Hematopoietic multipotent progenitor cell (in vitro differentiated cells): ENCODE measurements at places on chromosomes 16 and 17. TPM values are rescaled to one million over a fixed set of nuclear protein-coding genes. Genes with fewer than 3 reads are reported as not detected.

Gene LPO
- under 0.01 TPM for total RNA-seq

Gene ZNF267
- 12.9 TPM for total RNA-seq

Gene SHBG
- not detected for total RNA-seq

Gene CHAD
- total RNA-seq, result under 0.01 TPM

Gene EME1
- 1.3 TPM for total RNA-seq

Gene UNC13D
- total RNA-seq, result 245 TPM

Gene ASGR1
- 7.3 TPM for total RNA-seq

Gene LRRC59
- total RNA-seq, result 59.8 TPM

Gene PPP1R27
- total RNA-seq, result 1.3 TPM

Gene GAST
- not detected for total RNA-seq

Gene MAPK8IP3
- total RNA-seq, result 179 TPM

Gene SERPINF2
- total RNA-seq, result 4.6 TPM

GRCh38 chr17:43018008-43018853, 4.0 kb downstream of the VAT1 start:
- DNase-seq, result peak; percentile 57

- no peak for DNase-seq
Measured at GRCh38 chr17:45924332-45924820, 30.0 kb downstream of the MAPT start.

DNA sequence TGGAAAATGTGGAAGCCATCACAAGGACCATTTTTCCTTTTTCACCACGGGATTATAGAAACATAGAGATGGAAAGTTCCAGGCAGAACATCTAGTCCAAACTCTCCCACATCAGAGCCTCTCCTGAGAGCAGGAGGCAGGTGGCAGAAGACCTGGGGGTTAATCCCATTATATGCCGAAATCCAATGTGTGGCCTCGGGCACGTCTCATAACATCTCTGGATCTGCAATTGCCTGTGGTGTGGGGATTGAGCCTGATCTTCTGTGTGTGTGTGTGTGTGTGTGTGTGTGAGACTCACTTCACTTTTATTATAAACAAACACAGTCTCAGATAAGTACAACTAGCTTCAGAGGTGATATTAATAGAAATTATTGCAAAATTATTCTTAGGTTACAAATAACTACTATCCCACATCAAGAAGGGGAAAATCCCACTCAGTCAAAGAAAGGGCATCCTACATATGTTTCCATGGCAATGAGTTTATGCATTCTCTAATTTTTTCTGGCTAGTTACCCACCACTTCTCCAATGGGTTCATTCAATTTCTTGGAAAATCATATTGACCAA, 199.1 kb downstream of the FOXL1 start:
- DNase-seq, result no peak

DNA sequence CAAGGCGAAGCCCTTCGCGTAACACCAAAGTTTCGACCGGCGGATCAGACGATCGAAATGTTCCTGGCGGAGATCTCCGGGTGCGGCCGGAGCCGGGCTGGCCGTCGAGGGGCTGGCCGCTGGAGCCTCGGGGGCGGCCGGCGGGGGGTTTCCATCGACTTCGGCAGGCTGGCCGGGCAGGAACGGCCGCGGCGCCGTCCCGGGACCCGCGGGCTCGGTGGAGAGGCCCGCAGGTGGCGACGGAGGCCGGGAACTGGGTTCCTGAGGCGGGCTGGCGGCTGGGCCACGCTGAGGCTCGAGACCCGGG, 1.1 kb downstream of the EPOP start:
- no peak for DNase-seq

DNA sequence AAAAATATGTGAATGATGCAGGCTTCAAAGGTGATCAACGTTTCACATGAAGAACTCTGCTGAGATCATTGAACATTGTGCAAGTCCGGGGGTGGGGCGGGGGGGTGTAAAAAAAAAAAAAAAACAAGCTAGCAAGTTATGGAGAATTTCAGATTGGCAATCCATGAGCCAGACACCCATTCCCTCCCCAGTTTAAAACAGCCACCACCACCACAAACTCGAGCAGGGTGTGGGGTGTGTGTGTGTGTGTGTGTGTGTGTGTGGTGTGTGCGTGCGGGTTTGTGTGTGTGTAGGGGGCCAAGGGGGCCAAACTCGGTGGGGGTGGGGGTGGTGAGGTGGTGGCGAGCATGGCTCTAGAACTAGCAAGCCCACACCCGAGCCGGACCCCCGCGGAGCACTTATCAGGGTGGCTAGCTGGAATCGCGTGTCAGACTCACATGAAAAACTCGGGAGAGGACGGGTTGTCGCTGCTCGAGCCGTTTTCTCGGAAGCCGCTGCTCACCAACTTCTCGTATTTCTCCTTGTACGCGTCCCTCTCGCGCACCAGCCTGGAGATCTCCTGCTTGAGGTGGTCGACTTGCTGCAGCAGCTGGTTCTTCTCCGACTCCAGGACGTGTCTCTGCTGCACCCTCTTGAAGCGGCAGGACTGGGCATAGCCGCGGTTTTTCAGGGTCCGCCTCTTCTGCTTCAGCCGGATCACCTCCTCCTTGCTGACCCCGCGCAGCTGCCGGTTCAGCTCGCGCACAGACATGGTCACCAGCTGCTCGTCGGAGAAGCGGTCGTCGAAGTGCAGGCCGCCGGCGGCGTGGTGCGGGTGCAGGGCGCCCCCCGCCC, 2.0 kb downstream of the MAF start:
- peak; percentile 72 for DNase-seq

GRCh38 chr17:17710728-17711541, 29.7 kb downstream of the RAI1 start:
- DNase-seq, result no peak

- no peak for DNase-seq
Measured at GRCh38 chr17:56910509-56911235, 3.2 kb downstream of the TRIM25 start.

DNA sequence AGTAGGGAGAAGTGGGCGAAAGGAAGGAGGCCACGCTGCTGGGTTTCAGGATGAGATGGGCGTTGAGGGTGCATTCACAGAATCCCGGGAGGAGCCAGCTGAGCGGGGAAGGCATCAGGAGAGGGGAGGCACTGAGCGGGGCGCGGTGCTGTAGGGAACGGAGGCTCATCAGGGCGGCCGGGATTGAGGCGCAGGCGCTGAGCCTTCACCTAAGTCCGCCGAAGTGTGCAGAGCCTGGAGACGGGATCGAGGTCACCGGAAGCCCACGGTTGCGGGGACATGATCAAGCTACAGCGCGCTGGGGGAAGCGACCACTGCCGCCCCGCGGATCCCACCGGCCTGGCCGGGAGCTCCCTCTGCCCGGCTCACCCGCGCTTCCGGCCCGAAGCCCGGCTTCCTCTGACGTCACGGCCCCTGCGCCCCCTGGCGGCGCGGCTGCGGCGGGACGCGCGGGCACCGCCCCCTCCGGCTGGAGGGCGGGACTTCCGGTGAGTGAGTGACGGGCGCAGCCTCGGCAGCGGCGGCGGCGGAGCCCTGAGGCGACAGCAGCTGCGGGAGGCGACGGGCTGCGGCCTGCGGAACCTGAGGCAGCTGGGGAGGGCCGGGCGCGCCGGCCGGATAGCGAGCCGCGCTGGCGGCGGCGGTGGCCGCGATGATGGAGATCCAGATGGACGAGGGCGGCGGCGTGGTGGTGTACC, at the start of gene MAPK8IP3:
Gene MAPK8IP3, plus strand, starts transcription at position 508 of the 698 bp plus-strand sequence. Its CDS starts 145 bp downstream, at position 653.
- peak; percentile 92 for DNase-seq

- no peak for DNase-seq
Measured at GRCh38 chr16:66926171-66926947, 1.0 kb upstream of the RRAD start.

- DNase-seq, result peak; percentile 96
Measured at GRCh38 chr17:64506576-64507412, at the start of gene CEP95. Gene CEP95, plus strand, starts transcription at chr17:64506977. Its CDS starts 121 bp downstream, at chr17:64507098.

GRCh38 chr16:28981517-28981916, 3.3 kb upstream of the LAT start:
- no peak for DNase-seq

GRCh38 chr16:19980632-19981265, 92.9 kb downstream of the GPR139 start:
- DNase-seq, result no peak

DNA sequence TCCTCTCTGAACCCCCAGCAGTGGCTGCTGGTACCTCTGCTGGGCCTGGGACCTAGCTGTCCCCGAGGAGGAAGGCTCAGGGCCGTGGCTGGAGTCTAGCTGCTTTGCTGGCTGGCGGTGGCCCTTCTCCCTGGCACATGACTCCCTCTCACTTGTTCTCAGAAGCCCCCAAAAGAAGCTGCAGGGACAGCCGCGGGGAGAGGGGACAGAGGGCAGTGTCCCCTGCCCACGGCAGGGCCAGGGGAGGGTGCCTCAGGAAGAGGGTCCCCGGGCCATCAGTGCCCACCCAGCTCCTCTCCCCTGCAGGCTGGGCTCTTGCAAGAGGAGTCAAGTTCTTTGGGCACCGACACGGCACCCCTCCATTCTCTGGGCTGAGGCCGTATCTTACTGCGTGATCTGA, 46.6 kb downstream of the VAC14 start:
- no peak for DNase-seq

- DNase-seq, result no peak
Measured at GRCh38 chr17:35167046-35167445, 19.4 kb downstream of the UNC45B start.

- no peak for DNase-seq
Measured at GRCh38 chr16:23879735-23880373, 44.1 kb downstream of the PRKCB start.

- no peak for DNase-seq
Measured at GRCh38 chr16:88566158-88566557, 4.0 kb upstream of the ZC3H18 start.

GRCh38 chr16:63617047-63617989, 1504.5 kb downstream of the CDH11 start:
- no peak for DNase-seq

DNA sequence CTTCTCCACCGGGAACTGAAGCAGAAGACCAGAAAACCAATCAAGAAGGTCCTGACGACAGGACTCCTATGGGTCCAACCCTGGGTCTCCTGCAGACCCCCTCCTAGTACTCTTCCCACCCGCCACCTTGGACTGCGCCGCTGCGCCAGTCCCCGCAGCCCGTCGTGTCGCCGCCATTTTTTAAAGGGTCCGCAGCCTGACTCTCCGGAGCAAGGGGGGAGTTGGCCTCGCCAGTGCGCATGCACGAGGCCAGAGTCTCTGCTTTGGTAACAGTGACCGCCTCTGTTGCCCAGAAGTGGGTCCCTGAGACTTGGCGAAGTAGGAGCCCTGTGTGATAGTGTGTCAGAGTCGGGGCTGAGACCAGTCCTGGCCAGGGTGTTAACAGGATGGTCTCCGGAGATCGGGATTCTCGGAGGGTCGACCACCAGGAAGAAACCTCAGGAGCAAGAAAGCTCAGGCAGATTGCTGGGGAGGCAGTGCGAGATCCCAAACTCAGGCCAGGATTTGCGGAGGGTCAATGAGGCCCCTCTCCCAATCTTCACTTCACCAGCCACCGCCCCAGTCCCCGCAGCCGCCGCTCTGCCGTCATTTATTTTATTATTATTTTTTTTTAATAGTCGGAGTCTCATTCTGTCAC, 612.5 kb downstream of the KCNJ18 start:
- DNase-seq, result no peak

DNA sequence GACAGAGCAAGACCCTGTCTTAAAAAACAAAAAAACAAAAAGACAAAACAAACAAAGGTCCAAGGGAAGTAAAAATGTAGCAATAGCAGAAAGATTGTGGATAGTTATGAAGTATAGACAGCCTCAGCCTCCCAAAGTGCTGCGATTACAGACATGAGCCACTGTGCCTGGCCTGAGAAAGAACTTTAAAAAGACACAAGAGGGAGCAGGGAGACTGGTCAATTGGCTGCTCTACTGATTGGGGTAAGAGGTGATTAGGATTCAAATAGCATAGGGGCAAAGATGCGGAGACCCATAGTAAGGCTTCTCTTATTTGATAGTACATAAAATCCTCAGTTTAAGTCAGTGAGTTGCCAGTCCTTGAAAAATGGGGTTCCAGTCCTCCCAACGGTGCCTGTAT, 518.2 kb upstream of the GOT2 start:
- no peak for DNase-seq

GRCh38 chr16:67760206-67760955, 41.3 kb upstream of the GFOD2 start:
- DNase-seq, result peak; percentile 59

- no peak for DNase-seq
Measured at GRCh38 chr17:83174362-83175118, 95.1 kb downstream of the METRNL start.

GRCh38 chr17:10737168-10737622, 7.4 kb upstream of the TMEM220 start:
- DNase-seq, result peak; percentile 68

DNA sequence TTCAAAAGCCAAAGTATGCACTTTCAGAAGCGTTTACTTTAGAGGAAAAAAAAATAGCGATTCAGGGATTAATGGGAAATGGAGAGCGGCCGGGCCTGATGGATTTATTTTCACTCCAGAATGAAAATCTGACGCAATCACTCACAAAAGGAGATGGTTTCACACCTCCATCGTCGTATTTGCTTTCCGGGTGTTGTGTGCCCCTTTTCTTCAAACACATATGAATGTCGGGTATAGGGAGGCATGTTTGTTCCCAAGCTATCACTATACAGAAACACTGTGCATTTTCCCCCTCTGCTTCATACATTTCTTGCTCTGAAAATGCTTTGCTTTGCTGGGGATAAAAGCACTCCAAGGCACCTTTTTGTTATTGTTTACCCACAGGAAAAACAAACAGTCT, 562.2 kb upstream of the ZFHX3 start:
- DNase-seq, result no peak

DNA sequence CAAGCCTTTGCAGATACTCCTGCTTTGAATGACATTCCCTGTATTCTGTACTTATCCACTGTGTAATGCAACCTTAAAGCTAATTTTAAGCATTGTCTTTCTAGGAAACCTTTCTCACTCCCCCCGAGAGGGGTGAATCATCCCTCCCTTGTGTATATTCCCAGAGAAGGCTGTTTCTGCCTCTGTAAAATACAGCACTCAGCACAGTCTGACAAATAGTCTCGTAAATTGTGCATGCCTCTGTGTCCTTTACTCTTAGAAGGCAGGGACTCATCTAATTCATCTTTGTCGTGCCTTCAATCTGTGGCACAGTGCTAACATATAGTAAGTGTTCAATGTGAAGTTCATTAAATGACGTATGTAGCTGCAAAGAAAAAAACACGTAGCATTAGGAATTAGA, 200.7 kb downstream of the CA10 start:
- no peak for DNase-seq

GRCh38 chr16:83808573-83809014, 816 bp downstream of the HSBP1 start:
- no peak for DNase-seq

DNA sequence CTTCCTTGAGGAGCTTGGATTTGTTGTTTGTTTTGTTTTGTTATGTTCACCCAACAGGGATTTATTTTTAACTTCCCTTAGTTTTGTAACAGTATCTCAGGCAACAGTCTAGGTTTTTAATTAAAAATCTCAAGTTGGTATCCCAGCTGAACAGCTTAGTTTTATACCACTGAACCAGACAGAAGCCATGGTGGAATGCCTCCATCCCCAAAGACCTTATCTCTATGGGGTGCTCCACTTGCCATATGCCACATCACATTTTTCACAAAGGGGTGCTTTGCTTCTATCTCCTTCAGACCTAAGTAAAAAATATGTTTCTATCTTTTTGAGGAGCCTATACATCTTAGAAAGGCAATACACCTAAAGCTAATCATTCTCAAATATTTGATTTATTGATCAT, 715.8 kb upstream of the KIF2B start:
- no peak for DNase-seq
